ENCODE measurements at places on chromosomes 2 and 18. TPM values are rescaled to one million over a fixed set of nuclear protein-coding genes. Genes with fewer than 3 reads are reported as not detected.

Gene KCNE4
- 0.05 TPM for total RNA-seq

Gene ZNG1B
- 45.8 TPM for total RNA-seq

Gene CD8A
- not detected for total RNA-seq

Gene DNAJB2
- total RNA-seq, result 90.7 TPM

Gene SULT1C2
- 13.1 TPM for total RNA-seq

Gene SNRPD1
- total RNA-seq, result 15.0 TPM

Gene FOXI3
- total RNA-seq, result not detected

Gene CHN1
- total RNA-seq, result 7.2 TPM

Gene CDK15
- 0.55 TPM for total RNA-seq

Gene SLC23A3
- 1.0 TPM for total RNA-seq
